ENCODE measurements at places on chromosomes 3 and 15.
A peak's percentile ranks its signal among the peaks of the same experiment; 100 is the strongest.

DNA sequence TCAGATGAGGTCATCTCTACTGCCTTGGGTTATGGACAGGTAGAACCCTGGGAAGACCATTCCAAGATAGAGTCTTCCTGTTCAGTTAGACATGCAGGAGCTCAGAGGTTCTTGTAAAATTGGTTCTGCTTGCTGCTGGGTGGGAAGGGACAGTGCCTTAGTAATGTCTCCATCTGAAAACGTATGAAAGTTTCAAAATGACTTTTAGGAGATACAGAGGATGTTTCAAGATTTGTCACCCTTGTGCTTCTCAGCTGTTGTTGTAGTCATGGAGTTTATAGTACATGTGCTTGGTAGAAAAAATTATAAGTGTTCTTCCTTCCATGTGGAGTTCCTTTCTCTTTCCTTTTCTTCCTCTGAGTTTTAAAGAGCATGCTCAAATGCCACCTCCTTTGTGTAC is 885.2 kb upstream of the CFAP20DC start:
- DNase-seq: no peak

DNA sequence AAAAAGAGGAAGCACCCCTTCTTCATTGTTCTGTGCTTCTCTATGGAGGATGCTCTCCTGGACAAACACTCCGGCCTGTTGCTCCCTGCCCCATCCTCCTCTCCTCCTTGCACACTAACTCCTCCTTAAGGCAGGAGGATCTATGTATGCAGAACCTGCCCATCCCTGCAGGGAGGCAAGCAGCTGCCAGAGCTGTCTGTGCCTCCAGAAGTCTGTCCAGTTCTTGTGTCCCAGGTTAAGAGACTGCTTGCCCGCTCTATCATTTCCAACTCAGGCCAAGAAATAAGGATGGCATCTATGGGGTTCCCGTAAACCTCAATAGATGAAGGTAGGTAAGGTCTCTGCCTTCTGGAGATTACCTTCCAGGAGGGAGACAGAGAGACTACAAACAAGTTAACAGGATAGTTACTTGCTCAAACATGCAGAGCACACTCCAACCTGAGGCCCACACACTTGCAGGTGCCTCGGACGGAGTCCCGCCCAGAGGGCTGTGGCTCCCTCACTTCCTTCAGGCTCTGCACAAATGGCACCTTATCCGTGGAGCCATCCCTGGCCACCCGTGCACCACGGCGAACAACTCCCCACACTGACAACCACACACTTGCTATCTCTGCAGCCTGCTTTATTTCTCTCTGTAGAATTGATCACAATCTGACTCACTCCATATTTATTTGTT is 6.9 kb downstream of the XXYLT1 start:
- DNase-seq: no peak

DNA sequence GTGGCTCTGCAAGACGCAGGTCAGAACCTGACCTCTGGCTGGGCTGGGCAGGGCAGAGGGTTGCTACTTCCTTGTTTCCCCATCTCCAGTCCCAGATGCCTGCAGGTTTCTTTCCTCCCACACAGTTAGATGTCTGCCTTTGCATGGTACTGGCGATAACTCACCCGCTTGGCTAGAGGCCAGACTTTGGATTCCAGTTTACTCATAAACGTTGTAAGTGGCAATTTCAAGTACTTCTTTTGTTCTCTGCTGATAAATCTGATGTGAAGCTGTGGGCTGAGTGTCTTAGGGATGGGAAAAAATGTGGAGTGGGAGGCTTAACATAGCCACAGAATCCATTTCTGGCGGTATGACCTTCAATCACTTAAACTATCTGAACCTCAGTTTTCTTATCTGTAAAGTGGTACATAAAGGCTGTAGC is 194.2 kb downstream of the EBLN2 start:
- no peak for DNase-seq

- no peak for DNase-seq
Measured at GRCh38 chr15:43239732-43240491, 19.1 kb upstream of the EPB42 start.

- no peak for DNase-seq
Measured at GRCh38 chr3:127585813-127586413, 4.6 kb downstream of the TPRA1 start.

- DNase-seq: no peak
Measured at GRCh38 chr3:34263101-34263621, 464.7 kb downstream of the PDCD6IP start.

- no peak for DNase-seq
Measured at GRCh38 chr3:195251336-195252065, 19.5 kb downstream of the XXYLT1 start.

DNA sequence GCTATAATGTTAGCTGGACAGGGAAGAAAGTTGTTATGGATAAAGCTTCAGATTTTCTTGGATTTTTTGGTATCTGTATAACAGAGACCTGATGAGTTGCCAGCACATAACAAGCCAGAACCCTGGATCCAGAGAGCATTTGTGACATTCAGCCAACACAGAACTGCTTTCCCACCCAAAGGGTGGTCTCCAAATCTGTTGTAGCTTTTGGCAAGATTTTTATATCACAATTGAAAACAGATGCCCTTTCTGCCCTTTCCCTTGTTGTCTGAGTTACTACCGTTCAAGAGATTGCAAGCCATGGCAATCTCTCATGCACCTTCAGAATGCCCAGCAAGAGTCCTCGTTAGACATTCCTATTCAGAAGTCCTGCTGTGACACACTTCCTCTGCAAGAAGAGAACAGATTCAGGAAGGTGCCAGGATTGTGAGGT is 107.6 kb upstream of the FGF7 start:
- no peak for DNase-seq

DNA sequence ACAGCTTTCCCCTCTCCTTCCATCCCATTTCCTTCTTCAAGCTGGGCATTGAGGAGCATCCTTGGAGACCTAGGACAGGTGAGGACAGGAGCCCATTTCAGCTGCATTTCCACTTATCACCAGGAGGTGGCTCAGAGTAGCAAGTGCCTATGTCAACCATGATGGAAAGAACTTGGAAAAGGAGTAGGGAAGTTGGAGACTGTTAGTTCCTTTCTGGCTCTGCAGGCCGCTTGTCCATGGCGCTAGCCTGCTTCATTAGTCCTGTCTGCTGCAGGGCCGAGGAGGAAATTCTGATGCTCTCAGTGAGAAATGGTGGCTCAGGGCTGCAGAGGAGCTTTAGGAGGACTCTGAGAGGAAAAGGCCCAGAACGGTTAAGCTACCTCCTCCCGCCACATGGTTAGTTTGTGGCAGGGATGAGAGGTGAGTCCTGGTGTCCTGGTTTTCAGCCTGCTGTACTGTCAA is 7.0 kb upstream of the CD276 start:
- peak; percentile 75 for DNase-seq

DNA sequence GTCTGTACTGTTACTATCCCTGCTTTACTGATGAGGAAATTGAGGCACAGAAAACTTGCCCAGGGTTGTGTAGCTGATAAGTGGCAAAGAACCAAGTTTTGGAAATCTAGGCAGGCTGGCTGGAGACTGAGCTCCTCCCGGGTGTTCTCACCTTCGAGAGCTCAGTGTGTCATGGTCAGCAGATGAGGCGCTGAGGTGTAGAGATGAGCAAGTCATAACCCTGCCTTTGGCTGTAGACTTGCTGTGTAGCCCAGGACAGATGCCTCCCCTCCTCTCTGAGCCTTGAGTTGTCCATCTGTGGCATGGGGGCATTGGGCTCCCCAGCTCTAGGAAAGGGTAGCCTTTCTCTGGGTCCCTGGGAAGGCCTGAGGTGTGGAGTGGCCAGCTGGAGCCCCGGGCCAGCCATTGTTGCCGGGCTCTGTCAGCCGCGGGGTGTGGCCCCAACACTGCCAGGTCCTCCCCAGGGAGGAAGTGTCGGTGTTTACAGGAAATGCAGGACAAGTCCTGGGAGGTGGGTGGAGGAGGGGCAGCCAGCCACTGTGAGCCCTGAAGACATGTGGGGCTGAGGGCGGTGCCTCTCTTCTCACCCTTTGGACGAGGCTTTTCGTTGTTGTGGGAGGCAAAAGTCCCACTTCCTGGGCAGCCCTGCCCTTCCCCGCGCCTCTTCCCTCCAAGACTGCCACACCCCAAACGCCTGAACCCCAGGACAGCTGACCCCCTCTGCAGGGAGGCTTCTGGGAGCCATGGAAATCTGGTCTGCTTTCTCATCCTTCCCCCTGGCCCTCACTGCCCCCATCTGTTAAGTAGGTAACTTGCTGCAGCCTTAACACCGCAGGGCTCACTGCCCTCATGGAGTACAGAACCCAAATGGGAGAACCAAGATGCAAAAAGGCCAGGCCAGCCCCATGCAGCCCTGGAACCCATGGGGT is 29.1 kb downstream of the FGD5 start:
- no peak for DNase-seq

DNA sequence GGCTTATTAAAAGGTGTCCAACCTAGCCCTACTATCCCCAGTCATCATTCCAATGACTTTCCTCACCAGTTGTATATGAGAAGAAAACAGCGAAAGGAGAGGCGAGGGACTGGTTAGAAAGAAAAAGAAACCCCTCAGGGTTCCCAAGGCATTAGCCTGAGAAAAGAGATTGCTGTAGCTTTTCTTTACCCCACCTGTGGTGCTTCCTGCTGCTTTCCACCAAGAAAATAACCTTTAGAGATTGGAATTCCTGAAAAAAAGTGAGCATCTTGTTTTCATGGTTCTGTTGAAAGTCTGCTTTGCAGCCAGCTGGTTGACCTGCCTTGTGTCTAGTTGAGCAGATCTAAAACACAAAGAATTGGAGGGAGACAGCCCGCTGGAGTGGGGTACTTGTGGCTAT is 196.4 kb downstream of the CADPS start:
- no peak for DNase-seq

DNA sequence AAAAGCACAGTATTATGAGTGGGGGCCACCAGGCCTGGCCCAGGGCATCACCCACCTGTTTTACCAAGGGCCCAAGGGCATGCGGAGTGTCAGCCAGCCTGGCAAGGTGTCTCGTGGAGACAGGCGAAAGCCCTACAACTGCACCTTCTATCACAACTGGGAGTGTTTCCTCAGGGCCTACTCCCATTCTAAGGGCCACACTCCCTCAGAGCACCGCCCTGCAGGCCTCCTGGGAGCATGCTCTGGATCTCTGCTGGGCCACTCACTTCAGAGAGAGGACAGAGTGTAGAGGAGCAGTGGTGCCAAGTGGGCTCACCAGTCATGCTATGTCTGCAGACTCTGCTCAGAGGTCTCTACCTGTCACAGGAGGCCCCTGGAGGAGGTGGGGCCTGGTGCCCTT is 21.2 kb upstream of the CLK3 start:
- DNase-seq: no peak

DNA sequence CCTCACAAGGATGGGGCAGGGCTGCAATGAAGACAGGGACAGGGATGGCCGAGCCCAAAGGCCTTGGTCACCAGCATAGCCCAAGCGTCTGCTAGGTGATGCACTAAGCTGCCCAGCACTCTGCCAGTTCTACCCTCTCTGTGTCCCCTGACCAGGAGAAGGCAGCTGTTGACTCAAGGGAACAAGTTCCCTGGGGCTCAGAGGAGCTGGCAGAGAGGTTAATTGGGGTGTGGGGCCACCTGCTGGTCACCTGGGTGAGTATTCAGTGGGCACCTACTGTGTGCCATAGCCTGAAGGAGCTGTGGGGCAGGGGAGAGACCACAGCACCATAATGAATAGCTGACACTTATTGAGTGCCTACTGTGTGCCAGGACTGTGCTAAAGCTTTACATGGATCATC is 22.0 kb upstream of the DOCK3 start:
- DNase-seq: peak; percentile 69

- peak; percentile 29 for DNase-seq
Measured at GRCh38 chr15:99844150-99844549, 110.9 kb upstream of the LYSMD4 start.

DNA sequence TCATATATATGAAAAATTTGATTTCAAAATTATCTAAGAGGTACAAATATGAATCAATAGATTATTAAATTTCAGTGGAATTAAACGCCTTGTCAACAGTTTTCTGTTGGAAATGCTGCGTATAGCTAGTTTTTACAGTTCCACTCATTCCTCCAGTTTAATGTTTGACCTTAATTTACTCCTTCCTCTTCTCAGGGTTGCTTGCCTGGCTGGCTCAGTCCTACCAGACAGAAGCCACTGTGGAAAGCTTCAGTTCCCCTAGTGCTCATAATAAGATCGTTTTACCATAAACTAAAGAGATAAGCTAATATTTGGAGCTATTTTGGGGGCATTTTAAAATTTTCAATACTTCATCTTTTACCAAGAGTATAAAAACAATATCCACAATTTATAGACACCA is 22.8 kb downstream of the EMC7 start:
- no peak for DNase-seq

DNA sequence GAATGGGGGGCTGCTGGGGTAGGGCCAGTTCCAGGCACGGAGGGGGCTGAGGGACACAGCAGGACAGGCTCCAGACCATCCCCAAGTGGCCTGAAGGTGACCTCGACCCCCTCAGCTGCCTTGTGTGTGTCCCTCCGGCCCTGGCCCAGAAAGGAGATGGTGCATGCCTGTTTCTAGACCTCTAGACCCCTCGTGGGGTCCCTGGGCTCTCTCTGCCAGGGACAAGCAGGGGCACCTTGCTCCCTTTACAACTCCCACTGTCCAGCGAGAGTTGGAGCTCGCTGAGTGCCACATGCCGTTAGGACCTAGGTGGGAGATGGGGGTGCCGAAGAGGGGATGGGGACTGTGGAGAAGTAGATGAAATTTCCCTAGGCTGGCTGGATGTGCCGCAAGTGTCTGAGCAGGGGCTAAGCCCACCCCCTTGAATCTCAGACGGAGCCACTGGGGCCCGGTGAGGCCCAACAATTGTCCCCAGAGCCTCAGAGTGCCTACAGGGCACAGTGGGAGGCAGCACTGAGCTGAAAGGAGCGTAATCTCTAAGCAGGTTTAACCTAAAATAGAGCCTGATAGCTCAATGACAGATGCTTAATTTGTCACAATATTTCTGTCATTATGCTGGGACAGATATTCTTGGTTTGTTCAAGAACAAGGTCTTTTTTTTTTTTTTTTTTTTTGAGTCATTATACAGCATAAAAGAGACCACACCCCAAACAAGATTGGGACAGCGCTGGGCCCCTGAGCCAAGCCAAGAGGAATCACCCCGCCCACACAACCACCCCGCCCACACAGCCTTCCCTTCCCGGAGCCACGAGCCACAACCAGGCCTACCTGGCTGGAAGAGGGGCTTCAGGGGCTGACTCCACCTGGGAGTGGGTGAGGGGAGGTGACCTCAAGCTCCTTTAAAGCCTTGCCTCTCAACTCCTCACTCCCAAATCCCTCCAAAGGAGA is 23.6 kb upstream of the KLF13 start:
- DNase-seq: peak; percentile 95

- no peak for DNase-seq
Measured at GRCh38 chr3:194277786-194278130, 73.4 kb downstream of the CPN2 start.

DNA sequence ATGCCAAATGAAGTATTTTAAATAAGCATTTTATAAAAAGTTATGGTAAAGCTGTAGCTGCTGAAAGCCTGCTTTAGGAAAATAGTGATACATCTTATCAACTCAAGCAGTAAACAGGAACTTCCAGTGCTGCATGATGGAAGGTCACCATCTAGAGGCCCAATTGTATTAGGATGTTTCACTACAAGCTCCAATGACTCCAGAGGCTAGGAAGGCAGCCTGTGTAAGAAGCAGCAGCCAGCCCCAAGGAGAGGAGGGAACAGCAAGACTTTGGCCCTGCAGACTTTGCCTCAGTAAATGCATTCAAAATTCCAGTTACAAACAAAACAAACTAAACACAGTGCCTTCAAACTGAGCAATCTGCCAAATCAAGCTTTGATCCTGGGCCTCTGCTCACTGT is 32.1 kb downstream of the ILDR1 start:
- DNase-seq: peak; percentile 62

- peak; percentile 94 for DNase-seq
Measured at GRCh38 chr15:89442671-89443307, 53.6 kb downstream of the RHCG start.

All from Karpas-422 (cell line).